ENCODE measurements at places on chromosomes 6 and 20.

DNA sequence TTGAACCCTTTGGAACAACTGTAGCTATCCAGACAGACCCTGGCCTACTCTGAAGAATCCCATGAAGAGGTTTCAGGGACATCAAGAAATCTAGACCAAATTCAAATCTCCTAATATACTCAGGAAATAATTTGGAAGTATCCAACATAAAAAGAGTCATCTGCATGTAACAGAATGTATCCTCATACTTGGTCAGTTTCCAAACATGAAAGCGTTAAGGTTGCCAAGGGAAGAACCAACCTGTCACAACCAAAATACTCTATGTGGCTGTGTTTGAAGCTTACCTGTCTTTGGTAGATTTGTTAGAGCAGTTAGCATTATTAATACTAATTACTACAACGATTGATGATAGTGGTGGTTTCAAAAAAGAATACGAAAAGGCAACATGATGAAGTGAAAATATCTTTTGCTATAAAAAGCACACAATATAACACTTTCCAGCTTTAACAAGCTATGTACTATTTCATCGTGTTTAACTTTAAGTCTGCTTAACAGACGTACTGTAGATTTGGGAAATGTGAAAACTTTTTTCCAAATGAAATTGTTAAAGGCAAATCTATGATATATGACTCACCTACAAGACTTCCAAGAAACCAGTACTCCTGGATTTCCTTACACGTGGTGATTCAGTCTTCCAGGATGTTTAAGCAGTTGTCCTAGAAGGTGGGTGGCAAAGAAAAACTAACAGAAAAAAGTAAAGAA is 46.6 kb upstream of the ENPP1 start:
- DNase-seq: no peak

GRCh38 chr20:9329355-9330101 is 184.9 kb upstream of the LAMP5 start:
- DNase-seq: no peak

DNA sequence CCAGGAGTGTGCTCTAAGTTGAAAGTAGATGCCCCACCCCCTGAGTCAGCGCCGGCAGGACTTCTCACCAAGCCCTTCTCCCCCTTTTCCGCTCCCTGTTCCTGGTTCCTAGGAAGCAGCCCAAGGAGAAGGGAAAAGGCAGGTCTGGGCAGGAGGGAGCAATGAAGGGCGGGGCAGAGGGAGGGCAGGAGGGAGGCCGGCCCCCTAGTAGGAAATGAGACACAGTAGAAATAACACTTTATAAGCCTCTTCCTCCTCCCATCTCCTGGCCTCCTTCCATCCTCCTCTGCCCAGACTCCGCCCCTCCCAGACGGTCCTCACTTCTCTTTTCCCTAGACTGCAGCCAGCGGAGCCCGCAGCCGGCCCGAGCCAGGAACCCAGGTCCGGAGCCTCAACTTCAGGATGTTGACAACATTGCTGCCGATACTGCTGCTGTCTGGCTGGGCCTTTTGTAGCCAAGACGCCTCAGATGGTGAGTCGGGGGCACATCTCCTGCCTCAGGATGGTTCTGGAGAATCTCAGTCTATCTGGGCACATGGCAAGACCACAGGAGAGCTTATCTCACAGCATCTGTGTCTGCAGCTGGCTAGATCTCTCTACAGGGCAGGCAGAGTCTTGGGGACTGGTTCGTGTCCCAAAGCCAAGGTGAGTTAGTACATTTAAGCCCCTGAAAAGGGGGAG is at the start of gene PROCR:
PROCR (plus strand) TSS at position 320 of the 681 bp plus-strand sequence; CDS start at position 403, 83 bp downstream.
- no peak for DNase-seq

GRCh38 chr6:13397359-13398068 is 69.2 kb upstream of the TBC1D7 start:
- DNase-seq: no peak

DNA sequence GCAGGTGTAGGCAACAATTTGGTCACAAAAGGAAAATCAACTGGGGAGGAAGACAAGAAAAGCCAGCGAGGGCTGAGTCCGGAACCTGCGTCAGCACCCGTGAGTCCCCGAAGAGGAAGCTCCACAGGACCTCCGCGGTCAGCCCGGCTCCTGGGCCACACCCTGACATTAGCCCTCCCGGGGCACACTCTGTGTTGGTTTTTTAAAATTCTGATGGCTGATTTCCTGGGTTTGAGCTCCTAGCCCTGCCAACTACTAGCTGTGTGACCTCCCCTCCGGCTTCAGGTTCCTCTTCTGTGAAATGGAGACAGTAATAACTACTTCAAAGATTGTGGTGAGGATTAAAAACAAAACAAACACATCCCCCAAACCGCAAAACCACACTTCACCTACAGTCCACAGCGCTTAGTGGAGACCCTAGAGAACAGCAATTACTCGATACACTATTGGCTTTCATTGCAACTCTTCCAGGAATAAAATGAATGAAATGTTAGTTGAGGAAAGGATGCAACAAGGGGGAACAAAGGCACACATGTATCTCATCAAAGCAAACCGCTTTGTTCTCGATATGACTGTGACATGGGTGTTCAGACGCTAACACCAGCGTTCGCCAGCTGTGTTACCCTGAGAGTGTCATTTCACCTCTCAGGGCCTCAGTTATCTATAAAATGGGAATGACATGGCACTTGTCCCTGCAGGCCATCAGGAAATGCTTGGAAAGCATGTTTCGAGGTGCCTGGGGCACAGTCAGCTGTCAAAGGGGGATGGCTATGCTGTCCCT is 985 bp downstream of the ZBP1 start:
- peak; percentile 60 for DNase-seq

GRCh38 chr6:3791526-3792203 is 40.2 kb upstream of the PXDC1 start:
- DNase-seq: no peak

DNA sequence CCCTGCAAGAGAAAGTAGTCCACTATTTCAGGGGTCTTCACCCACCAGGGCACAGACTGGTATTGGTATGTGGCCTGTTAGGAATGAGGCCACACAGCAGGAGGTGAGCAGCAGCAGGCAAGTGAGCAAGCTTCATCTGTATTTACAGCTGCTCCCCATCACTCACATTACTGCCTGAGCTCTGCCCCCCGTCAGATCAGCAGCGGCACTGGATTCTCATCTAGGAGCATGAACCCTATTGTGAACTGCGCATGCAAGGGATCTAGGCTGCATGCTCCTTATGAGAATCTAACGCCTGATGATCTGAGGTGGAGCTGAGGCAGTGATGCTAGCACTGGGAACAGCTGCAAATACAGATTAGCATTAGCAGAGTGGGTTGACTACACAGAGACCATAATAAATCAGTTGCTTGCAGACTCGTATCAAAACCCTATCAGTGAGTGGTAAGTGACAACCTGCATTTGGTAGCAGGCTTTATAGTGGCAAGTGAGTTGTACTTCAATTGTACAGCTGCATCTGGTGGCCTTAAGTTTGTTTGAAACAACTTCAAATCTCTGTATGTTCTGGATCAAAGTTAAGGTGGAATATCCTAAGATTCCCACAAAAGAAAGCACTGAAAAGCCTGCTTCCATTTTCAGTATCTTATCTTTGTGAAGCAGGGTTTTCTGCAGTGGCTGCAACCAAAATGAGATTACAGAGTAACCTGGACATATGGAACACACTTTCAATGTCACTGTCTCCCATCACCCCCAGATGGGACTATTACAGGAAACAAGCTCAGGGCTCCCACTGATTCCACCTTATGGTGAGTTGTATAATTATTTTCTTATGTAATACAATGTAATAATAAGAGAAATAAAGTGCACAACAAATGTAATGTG is 12.8 kb downstream of the C6orf141 start:
- DNase-seq: no peak

- DNase-seq: no peak
These were observed 16.9 kb upstream of the TGM2 start for GRCh38 chr20:38181971-38182370.

GRCh38 chr6:106514583-106514885 is 114.8 kb downstream of the RTN4IP1 start:
- DNase-seq: no peak

DNA sequence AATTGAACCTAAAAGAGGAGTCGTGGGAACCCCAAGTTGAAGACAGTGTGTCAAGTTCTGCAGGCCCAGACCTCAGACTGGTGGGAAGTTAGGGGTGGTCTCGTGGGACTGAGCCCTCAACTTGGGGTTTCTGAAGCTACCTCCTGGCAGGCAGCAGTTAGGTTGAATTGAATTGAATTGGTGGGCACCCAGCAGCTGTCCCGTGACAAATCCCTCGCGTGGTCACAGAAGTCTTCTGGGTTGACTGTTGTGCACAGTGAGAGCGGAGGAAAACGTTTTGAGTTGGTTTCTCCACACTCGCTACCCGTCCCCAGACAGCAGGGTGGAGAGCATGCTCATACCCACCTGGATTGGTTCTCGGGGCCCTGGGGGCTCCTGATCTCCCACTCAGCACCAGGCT is 12.9 kb downstream of the SLC4A11 start:
- no peak for DNase-seq

DNA sequence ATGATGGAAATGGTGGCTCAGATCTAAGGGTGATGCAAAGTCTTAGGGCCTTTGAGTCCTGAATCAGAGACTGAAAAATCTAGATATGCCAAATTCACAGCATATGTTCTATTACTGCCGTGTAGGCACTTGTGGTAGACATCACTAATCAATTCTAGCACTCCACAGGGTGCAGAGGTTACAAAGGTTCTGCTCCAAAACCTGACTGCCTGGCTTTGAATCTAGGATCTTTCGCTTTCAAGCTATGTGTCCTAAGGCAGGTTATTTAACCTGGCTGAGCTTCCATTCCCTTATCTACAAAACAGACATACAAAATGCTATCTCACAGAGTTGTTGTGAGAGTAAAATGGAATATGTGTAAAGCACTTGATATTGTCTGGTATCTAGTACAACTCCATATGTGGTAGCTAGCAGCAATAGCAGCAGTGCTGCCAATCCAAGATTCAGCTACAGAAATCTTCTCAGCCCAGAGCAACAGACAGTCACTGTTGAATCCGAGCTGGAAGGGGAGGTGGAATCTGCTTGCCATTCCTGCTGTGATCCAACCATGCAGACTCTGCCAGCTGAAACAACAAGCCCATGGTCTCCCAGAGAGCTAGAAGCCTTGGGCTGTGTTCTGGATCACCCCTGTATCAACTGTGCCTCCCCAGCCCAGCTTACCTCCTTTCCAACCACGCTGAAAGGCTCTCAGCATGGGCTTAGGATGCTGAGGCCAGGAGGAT is 206.9 kb downstream of the TFAP2C start:
- no peak for DNase-seq

DNA sequence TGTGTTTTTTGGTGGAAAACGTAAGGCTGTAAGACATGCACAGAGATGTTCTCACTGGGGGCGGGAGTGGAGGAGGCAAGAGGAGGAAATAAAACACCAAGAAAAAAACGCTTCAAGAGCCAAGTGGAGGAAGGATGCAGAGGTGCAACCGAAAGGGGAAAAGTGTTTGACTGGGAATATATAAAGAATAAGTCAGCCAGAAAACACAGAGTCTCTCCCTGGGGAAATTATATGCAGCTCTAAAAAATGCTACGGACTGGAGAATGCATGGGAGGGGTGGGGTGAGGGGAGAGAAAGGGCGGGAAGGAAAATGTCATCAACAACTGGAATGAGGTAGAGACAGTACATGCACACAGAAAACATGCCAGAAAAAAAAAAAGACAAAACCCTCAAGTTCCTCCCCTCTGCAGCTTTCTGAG is 133.5 kb downstream of the SCML4 start:
- no peak for DNase-seq

GRCh38 chr6:52149076-52149475 is 37.1 kb upstream of the IL17A start:
- no peak for DNase-seq

DNA sequence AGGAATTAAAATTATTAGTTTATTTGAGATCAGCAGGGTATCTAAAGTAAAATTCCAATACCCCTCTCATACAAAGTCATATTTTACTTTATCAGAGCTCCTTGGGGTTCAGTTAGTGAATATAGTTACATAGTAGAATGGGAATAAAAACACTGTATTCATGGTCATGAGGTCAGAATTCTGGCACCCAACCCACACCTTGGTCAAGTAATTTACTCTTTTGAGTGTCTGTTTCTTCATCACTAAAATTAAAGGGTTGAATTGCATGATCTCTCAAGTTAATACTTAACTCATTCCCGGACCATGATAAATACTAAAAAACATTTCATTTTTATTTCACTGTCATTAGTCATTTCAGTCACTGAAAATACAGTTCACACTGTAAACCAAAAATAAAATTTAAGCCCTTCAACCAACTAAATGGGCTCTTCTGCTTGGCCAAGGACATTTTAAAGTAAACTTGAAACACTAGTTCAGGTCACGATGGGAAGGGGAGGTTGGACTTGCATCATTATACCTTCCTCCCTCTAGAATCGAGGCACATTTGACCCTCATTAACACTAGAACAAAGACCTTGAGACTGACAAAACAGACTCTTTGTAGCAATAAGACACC is 21.1 kb upstream of the HLA-DRB1 start:
- no peak for DNase-seq

- no peak for DNase-seq
These were observed 286.5 kb upstream of the ECI2 start for GRCh38 chr6:4421837-4422236.

- DNase-seq: no peak
These were observed 5.4 kb downstream of the R3HDML start for GRCh38 chr20:44342248-44342647.

Data from activated naive CD4-positive, alpha-beta T cell treated with anti-CD3 and anti-CD28 coated beads, Interleukin-2, amount 50 U/mL, for 16 hours (primary cell).